Stomach (tissue), 19 donors: ENCODE measurements at places on chromosomes 5 and 9. TPM values are rescaled to one million over a fixed set of nuclear protein-coding genes. Genes with fewer than 3 reads are reported as not detected.

The VLDLR gene
- total RNA-seq = 46.1 TPM

- no peak for DNase-seq
Measured at GRCh38 chr9:8332871-8333270, 533.3 kb upstream of the DMAC1 start.

DNA sequence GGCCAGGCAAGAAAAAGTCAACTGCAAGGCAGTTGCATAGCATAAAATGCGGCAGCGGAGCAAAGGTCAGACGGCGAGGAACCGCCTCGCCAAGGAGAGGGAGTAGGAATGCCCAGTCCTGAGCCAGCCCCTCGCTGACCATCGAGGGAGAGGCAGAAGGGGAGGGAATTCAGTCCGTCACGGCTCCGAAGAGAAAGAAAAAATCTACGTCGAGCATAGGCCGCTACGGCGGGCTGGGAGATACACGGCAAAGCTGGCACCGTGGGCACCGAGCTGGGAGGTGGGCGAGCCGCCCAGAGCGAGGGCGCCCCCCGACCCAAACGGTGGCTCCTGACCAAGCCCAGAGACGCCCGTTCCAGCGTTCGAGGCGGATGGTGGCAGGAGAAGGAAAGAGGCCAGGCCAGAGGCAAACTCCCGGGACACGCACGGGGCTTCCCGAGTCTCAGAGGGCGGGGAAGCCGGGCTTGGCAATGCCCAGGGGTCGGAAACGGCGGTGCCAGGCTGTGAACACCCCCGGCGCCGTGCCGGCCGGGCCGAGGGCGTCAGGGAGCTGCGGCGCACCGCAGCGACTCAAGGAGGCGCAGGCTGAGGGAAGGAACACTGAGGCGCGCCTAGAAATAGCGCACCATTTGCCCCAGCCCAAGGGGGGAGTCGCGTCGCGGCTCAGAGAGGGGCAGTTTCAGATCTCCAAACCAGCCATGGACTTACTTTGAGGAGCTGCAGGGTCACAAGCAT, 518 bp downstream of the SPRY4 start:
- peak; percentile 44 for DNase-seq

DNA sequence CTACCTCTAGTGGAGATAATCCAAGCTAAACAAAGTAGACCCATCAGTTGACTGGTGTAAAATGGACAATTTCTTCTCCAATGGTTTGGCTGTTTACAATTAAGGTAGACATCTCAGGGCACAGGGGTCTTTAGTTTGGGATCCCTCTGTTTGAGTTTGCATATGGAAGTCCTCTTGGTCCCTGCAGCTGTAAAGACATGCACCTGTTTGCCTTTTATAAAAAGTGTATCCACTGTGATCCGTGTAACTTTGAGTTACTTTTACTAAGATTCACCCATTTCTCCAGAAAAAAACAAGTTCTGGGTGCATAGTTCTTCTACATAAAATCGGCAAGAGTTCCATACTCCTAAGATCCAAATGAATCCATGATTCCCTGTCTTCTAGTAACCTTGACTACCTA, 374.7 kb upstream of the ADAMTS16 start:
- DNase-seq = no peak

DNA sequence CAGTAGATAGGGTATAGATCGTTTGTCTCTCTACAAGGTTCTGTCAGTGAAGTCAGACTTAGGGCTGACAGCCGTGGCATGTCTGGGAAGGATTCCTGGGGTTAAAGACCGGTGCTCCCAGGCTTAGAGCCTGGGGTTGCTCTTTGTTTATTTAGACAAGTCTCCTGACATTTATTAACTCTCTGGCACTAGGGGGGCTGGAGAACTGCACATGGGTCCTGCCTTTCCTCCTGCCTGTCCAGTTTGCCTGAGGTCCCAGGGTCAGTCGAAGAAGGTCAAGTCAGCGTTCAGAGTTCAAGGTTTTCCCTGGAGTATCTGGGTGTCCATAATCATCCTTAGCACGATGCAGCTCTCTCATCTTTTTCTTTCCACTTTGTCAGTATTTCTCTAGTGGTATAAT, 5.6 kb downstream of the EGFLAM start:
- no peak for DNase-seq

DNA sequence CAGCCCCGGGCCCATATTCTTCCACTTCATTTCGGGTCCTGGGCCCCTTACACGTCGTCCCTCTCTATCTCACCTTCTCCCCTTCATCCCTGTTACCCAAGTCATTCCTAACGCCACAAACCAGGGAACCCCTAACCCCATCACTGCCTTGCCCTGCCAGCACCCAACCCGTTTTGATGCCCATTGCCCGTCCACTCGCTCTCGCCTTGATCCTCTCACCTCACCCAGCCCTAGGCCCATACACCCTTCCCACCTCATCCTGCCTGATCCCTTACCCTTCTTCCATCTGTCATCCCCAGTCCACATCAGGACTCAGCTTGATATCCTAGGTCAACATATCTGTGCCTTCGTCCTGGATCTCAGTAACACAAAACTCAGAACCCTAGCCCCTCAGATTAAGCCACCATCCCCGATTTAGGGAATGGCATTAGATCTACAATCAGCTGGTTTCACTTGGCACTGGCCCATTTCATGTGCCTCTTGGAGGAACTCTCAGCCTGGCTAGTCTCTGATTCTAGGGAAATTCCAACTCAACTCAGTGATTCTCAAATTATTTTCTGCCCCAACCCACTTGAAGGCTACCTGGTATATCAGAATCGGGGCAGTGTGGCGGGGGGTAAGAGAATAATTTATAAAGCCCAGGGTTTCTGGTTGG, 489 bp downstream of the CHMP5 start:
- DNase-seq = no peak

- DNase-seq = peak; percentile 13
Measured at GRCh38 chr9:6495466-6495865, 82.5 kb downstream of the UHRF2 start.

GRCh38 chr5:25345240-25345771, 700.5 kb upstream of the CDH10 start:
- no peak for DNase-seq

The YIPF5 gene
- 7.6 TPM for total RNA-seq

DNA sequence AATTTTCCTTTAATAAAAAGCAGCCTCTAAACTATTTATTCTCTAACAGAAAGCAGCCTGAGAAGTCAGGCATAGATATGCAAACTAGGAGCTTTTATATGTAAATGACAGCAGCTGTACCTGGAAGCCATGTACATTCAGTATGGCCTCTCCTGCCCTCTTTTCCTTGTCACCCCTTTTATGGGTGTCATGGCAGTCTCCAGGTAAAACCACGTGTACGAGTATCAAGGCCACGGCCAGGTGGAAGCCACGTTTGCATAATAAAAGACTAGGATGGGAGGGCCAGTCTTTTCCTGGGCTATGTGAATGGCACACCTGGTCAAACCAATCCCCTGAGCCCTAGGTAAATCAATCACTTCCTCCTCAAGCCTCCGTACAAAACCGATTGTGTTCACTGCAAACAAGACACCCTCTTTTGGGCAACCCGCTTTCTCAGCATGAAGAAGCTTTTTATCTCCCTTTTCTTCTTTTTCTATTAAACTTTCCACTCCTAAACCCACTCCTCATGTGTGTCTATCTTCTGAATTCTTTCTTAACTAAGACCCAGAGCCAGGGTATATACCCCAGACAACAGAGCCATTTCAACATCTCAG, 419.5 kb upstream of the CTNND2 start:
- no peak for DNase-seq

The FOXD4L3 gene
- total RNA-seq = not detected

GRCh38 chr5:32949286-32949970, 238.3 kb downstream of the NPR3 start:
- DNase-seq = no peak

DNA sequence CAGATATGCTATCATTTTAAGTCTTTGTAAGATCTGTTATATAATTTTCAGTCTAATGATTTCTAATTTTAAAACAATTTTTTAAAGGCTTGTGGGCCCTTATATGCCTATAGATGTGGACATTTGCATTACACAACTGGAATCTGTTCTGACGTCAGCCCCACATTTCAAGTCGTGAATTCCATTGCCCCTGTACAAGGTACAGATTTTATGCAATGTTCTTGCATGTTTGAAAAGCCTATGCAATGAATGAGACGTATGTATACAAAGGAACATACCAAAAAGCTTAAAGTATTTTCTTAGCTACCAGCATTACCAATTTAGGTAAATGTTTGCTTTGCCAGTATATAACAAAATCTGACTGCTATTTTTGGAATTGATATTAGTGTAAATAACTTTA, 77.2 kb downstream of the ITGA1 start:
- peak; percentile 62 for DNase-seq

GRCh38 chr9:61671276-61671973, 481.6 kb downstream of the SPATA31A7 start:
- DNase-seq = no peak

The OBP2B gene
- not detected for total RNA-seq

DNA sequence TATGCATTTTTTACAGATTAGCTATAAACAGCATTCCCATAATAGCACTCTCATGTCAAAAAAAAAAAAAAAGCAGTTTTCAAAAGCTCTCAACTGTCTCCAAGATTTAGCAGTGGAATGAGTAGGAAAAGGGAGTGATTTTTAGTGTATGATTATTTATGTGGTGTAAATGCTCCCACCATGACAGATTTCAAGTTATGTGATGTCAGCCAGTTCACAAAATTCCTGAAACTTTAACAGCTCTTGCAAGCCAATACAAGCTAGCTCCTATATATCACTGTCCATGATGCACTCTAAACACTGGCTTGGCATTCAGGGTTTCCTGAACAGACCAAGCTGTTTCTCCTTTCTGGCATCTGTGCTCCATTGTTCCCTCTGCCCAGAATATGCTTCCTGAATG, 7.9 kb upstream of the ANKDD1B start:
- DNase-seq = no peak

GRCh38 chr5:158951436-158952247, 148.1 kb downstream of the EBF1 start:
- DNase-seq = no peak

DNA sequence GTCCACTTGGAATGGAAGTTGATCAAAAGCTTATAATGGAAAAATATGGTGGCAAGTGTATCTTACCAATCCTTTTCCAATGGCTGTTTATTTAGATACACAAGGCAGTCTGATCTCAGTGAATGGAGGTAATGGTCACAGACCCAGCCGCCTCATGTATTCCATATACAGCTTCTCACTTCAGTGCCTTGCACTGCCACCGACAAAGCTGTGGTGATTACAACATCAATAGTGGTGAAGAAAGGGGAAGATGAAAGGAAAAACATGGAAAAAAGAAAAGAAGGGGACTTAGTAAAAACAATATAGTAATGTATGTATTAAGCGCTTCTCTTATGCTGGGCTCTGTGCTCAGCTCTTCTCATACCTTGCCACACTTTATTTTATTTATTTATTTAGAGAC, 297.3 kb upstream of the RASA1 start:
- no peak for DNase-seq

DNA sequence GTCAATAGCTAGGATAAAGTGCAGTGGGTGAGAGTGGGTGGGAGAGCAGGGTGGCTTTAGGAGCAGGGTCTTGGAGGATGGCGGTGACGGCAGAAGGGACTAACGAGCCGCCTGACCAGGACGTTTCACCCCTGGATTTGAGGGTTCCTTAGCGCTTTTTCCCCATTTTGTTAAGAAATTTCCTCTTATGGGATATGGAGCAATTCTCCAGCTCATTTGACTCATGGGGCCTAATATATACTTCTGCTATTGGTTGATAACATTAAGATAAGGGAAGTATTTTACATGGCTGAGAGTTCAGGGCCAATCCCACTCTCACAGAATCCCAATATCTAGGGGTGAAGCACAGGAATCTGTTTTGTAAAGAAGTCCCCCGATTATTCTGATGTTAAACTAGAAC, 17.6 kb downstream of the CD180 start:
- no peak for DNase-seq

- DNase-seq = peak; percentile 58
Measured at GRCh38 chr5:66967826-66968262, 228.8 kb downstream of the CD180 start.

DNA sequence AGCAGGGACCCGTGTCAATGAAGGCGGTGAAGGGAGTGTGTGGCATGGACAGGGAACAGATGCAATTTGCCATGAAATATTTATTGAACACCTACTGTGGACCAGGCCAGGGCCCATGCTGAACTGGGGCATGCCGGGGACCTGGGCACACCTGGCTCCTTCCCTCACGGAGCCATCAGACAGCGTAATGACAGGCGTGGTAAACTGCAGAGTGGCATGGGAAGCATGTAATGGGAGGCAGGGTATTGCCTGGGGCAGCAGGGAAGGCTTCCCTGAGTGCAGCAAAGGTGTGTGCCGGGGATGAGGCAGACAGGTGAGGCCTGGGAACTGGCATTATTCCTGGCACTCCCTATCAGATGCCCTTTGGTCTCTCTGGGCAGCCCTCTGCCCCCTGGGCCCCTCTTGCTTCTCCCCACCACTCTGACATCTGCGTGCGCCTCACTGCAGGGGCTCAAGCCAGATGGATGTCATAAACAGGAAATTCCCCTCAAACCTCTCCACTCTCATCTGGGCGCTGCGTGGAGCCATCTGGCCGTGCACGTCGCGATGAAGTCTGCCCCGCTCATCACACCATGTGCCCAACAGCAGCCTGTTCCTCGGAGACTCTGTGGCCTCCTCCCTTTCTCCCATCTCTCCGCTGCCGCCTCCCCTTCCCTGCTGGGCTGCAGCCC, 67.6 kb downstream of the HMCN2 start:
- DNase-seq = no peak

DNA sequence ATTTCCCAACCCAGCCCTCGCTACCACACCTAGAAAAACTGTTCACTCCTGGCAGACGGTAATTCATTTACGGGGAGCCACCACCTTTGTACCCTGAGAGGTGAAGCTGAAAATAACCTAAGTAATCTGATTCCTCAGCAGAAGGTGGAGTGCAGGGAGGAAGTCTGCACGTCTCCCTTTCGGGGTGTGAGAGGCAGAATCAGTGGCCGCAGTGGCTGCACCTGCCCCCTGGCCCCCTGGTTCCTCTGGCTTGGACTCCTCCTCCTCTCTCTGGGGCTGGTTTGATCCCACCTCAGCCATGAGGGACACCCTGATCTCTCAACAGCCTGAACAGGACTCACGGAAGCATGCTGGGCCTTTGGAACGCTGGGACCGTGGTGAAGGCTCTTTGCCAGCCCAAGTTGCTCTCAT, 10.5 kb downstream of the TMEM174 start:
- peak; percentile 74 for DNase-seq

The CER1 gene
- not detected for total RNA-seq

The CFAP157 gene
- total RNA-seq = not detected

GRCh38 chr5:139199321-139199720, 1.2 kb upstream of the SIL1 start:
- no peak for DNase-seq

The SLC36A2 gene
- not detected for total RNA-seq

The SOX30 gene
- total RNA-seq = not detected

The PKN3 gene
- total RNA-seq = 18.7 TPM

GRCh38 chr5:9483779-9484178, 62.1 kb downstream of the SEMA5A start:
- peak; percentile 16 for DNase-seq

The STPG3 gene
- not detected for total RNA-seq
